ENCODE measurements at places on chromosomes 5 and 9.
A peak's percentile ranks its signal among the peaks of the same experiment; 100 is the strongest.

GRCh38 chr5:176481711-176482110 lies 33.5 kb downstream of the FAF2 start:
- DNase-seq, result no peak
- H3K4me1 ChIP-seq, result no peaks in the 10 kb centered on the region
- no peak overlapping the region for H3K27ac ChIP-seq
- no peaks in the 10 kb centered on the region for H3K27me3 ChIP-seq
- H3K4me3 ChIP-seq, result no peak overlapping the region

- no peak overlapping the region for H3K27ac ChIP-seq
- DNase-seq, result no peak
- H3K36me3 ChIP-seq, result no peaks in the 10 kb centered on the region
- no peaks in the 10 kb centered on the region for H3K4me1 ChIP-seq
- H3K4me3 ChIP-seq, result no peak overlapping the region
- H3K27me3 ChIP-seq, result no peaks in the 10 kb centered on the region
These were observed 84.4 kb downstream of the HTR4 start for GRCh38 chr5:148569948-148570347.

- H3K4me1 ChIP-seq, result no peaks in the 10 kb centered on the region
- no peaks in the 10 kb centered on the region for H3K27me3 ChIP-seq
- H3K36me3 ChIP-seq, result no peaks in the 10 kb centered on the region
- H3K4me3 ChIP-seq, result no peak overlapping the region
These were observed 37.5 kb upstream of the GFPT2 start for GRCh38 chr5:180390441-180391190.

DNA sequence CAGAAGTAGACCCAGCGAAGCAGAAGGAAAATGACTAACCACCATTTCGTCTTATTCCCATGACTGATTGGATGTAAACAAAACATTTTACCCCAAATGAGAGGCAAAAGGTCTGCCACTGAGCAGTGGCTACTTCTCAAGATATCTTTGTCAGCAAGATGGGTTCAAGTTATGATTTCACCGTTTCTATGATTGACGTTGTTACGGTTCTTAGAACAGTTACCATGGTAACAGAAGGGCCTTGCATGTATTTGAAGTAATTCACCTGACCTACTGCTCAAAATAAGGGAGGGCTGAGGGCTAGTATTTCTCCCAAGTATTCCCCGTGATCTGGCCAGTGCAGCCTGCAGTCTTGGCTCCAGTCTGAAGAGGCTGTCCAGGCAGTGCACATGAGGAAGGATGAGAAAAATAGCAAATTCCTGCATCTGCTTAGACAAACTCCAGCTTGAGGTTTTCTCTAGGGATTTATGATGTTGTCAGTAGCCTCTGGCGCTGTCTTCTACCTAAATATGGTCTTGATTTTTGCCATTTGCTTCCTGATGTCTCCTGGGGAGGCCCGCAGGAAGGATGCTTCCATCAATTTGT lies 372.7 kb downstream of the TMEM38B start:
- no peak overlapping the region for H3K4me3 ChIP-seq
- DNase-seq, result no peak
- H3K36me3 ChIP-seq, result no peaks in the 10 kb centered on the region
- H3K27me3 ChIP-seq, result no peaks in the 10 kb centered on the region
- no peak overlapping the region for H3K27ac ChIP-seq
- no peaks in the 10 kb centered on the region for H3K4me1 ChIP-seq

DNA sequence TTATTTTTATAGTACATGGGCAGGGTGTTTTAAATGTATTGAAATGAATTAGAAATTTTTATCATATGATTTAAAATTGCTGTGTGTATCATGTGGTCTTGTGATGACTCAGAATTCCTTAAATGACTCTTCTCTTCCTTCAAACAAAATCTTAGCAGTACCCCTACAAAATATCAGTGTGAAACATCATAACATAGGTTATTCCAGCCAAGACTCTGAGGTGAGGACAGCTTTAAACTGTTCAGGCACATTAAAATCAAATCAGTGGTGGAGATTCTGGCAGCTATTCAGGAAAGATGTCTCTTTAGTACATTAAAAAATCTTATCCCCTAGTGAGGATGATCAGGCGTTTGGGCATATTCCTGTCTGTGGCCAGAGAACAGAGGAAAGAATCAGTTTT lies 174.0 kb downstream of the MAN2A1 start:
- no peak overlapping the region for H3K27ac ChIP-seq
- DNase-seq, result no peak
- H3K36me3 ChIP-seq, result peaks cover 47% of the 10 kb centered on the region

DNA sequence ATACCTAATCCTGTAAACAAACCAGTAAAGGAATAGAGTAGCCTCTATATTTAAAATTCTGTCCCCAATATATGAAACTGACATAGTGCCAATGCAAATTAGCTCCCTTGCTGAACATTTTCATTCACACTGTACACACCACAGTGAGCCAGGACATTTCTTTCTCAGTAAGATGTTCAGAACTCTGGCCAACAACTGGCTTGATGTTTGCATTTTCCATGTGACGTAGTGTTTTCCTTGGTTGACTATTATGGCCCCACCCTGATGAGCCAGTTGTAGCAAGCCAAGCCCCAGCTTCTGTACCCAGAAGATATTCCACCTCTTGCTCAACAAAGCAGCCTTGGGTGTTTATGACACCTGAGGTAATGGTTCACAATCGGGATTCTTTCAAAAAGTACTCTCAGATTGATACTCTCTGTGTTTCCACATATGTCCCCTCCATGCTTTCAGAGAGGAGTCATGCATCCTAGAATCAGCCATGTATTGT lies 17.7 kb upstream of the ANXA1 start:
- no peaks in the 10 kb centered on the region for H3K27me3 ChIP-seq
- peaks cover 7% of the 10 kb centered on the region for H3K4me1 ChIP-seq
- no peaks in the 10 kb centered on the region for H3K36me3 ChIP-seq
- DNase-seq, result no peak

GRCh38 chr9:86821006-86821845 lies 126.1 kb downstream of the GAS1 start:
- DNase-seq, result no peak
- H3K36me3 ChIP-seq, result no peaks in the 10 kb centered on the region
- no peak overlapping the region for H3K4me3 ChIP-seq
- H3K27ac ChIP-seq, result no peak overlapping the region
- H3K27me3 ChIP-seq, result no peaks in the 10 kb centered on the region

- no peak overlapping the region for H3K27ac ChIP-seq
- DNase-seq, result no peak
- no peaks in the 10 kb centered on the region for H3K36me3 ChIP-seq
- H3K27me3 ChIP-seq, result no peaks in the 10 kb centered on the region
- H3K4me3 ChIP-seq, result no peak overlapping the region
These were observed 48.7 kb downstream of the ANKDD1B start for GRCh38 chr5:75659791-75660450.

DNA sequence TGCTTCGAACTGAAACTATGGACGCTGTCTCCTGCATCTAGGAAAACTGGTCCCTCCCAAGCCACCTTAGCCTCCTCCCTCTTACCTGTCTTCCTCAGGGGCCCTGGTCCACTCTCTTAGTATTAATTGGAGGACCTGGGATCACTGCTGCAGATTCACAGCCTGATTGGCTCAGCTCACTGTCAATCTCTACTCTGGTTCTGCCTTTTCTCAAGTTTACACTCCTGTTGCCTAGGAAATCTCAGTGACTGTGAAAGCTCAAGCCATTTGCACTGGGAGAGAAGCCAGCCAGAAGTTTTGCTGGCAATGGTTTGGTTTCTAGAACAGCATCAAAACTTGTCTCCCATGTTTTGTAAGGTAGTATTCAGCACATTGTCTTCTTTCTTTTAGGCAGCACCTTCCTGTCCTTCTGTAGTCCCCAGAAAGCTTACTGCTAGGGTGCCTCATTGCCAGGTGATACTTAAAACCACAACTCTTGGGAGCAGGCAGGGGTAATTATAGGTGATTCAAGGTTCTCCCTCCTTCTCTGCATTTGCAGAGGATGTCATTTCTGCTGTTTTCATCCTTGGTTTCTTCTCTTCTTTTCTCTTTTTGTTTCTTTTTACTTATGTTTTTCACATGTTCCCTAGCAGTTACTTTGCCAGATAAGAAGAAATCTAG lies at the start of gene CAPSL:
Gene CAPSL (minus strand): TSS at position 55 of the 660 bp plus-strand sequence. CDS start 17,502 bp downstream, outside the sequence.
- DNase-seq, result no peak
- H3K4me1 ChIP-seq, result no peaks in the 10 kb centered on the region
- H3K4me3 ChIP-seq, result no peak within 1 kb of the TSS
- no peaks in the 10 kb centered on the region for H3K27me3 ChIP-seq
- H3K36me3 ChIP-seq, result no peaks in the 10 kb centered on the region

DNA sequence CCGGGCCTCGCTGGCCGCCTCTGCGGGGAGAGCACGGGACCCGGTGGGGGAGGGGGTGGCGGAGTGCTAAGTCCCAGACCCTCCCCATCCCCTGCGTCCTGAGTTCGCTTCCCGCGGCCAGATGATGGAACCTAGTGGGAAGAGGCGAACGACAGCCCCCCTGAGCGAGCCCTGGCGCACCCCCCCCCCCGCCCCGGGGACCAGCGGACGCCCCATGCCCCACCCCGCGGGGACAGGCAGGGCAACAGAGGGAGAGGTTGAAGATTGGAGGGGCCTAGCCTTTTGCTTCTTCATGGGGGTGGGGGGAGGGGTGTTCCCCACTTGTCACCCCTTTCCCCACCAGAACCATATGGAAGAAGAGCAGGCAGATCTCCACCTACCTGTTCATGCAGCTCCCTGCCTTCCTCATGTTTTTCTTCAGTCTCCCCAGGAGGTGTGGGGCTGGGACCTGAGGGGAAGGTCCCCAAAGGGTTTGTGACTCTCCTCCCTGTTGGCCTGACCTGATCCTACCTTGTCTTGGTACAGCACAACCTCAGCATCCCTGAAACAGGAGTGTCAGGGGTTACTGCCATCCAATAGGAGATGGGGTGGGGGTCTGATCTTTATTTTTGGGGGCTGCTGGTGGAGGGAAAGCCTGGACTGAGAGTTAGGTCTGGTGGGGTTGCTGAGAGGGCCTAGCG lies 485 bp downstream of the FAM53C start:
- peak overlapping the region; percentile 95 for H3K27ac ChIP-seq
- no peaks in the 10 kb centered on the region for H3K27me3 ChIP-seq
- peak overlapping the region; percentile 97 for H3K4me3 ChIP-seq

DNA sequence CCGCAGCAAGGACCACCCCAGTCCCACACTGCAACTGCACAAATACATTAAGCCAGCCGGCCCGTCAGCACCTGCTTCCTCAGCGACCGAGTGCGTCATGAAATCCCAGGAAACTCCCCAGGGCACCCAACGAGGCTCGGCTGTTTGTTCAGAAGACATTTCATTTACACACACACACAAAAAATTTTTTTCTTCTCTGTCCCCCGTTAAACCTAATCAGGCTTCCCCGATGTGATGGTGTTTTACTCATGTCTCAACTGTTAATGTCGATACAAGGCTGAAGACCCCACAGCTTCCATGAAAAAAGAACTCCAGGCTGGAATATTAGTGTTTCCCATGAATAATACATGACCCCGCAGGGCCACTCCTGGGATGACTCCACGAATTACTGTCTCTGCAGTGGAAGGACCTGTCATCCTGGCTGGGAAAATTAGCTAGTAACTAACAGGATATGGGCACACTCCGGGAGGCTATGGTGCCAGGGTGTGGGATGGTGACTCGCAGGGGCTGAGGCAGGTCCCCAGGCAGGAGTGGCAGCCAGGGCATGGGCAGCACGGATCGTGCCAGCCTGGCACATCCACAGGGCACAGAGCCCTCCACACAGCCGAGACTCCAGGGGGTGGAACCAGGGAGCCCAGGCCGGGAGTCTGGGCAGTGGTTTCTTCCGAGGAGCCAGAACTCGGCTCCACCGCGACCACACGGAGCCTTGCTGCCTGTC lies 102.4 kb downstream of the VAV2 start:
- no peaks in the 10 kb centered on the region for H3K36me3 ChIP-seq
- no peak for DNase-seq
- H3K27me3 ChIP-seq, result no peaks in the 10 kb centered on the region
- H3K27ac ChIP-seq, result no peak overlapping the region
- H3K4me3 ChIP-seq, result no peak overlapping the region

GRCh38 chr5:14206028-14206725 lies 63.0 kb downstream of the TRIO start:
- no peaks in the 10 kb centered on the region for H3K27me3 ChIP-seq
- no peaks in the 10 kb centered on the region for H3K36me3 ChIP-seq
- no peak for DNase-seq
- no peak overlapping the region for H3K27ac ChIP-seq
- no peak overlapping the region for H3K4me3 ChIP-seq
- peaks cover 6% of the 10 kb centered on the region for H3K4me1 ChIP-seq

GRCh38 chr5:64595031-64595855 lies 89.4 kb downstream of the RGS7BP start:
- H3K4me3 ChIP-seq, result no peak overlapping the region
- H3K27ac ChIP-seq, result peak overlapping the region; percentile 5
- no peak for DNase-seq
- no peaks in the 10 kb centered on the region for H3K27me3 ChIP-seq
- no peaks in the 10 kb centered on the region for H3K36me3 ChIP-seq

GRCh38 chr9:130298662-130299279 lies 33.2 kb downstream of the HMCN2 start:
- H3K4me1 ChIP-seq, result peaks cover 23% of the 10 kb centered on the region
- no peaks in the 10 kb centered on the region for H3K27me3 ChIP-seq
- H3K4me3 ChIP-seq, result no peak overlapping the region
- no peaks in the 10 kb centered on the region for H3K36me3 ChIP-seq

- H3K4me1 ChIP-seq, result no peaks in the 10 kb centered on the region
- no peak overlapping the region for H3K4me3 ChIP-seq
- DNase-seq, result no peak
- H3K27me3 ChIP-seq, result no peaks in the 10 kb centered on the region
- no peaks in the 10 kb centered on the region for H3K36me3 ChIP-seq
These were observed 214.5 kb downstream of the ATP10B start for GRCh38 chr5:160637357-160638090.

- no peak for DNase-seq
- H3K36me3 ChIP-seq, result no peaks in the 10 kb centered on the region
- H3K4me1 ChIP-seq, result no peaks in the 10 kb centered on the region
- no peak overlapping the region for H3K27ac ChIP-seq
- H3K27me3 ChIP-seq, result no peaks in the 10 kb centered on the region
- H3K4me3 ChIP-seq, result no peak overlapping the region
These were observed 46.5 kb upstream of the CDK5RAP2 start for GRCh38 chr9:120626512-120626911.

GRCh38 chr9:95457769-95458168 lies 59.0 kb downstream of the PTCH1 start:
- peaks cover 73% of the 10 kb centered on the region for H3K36me3 ChIP-seq
- H3K4me1 ChIP-seq, result no peaks in the 10 kb centered on the region
- H3K27ac ChIP-seq, result no peak overlapping the region
- H3K27me3 ChIP-seq, result no peaks in the 10 kb centered on the region

- H3K27me3 ChIP-seq, result no peaks in the 10 kb centered on the region
- no peak for DNase-seq
- no peak overlapping the region for H3K4me3 ChIP-seq
These were observed 1043.0 kb upstream of the C9orf72 start for GRCh38 chr9:28616310-28616709.

DNA sequence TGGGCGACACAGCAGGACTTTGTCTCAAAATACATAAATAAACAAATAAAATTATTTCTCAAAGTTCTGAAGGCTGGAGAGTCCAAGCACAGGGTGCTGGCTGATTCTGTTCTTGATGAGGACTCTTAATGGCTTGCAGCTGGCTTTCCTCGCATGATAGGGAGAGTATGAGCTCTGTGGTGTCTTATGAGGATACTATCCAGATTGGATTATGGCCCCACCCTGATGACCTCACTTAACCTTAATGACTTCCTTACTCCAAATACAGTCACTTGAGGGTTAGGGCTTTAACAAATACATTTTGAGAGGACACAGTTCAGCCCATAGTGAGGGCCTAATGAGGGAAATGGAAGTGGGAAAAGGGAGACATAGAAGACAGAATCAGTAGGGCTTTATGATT lies 87.7 kb downstream of the FOCAD start:
- no peak overlapping the region for H3K27ac ChIP-seq
- no peaks in the 10 kb centered on the region for H3K4me1 ChIP-seq
- DNase-seq, result no peak
- H3K36me3 ChIP-seq, result peaks cover 35% of the 10 kb centered on the region
